ENCODE measurements at places on chromosomes 1 and 21.

DNA sequence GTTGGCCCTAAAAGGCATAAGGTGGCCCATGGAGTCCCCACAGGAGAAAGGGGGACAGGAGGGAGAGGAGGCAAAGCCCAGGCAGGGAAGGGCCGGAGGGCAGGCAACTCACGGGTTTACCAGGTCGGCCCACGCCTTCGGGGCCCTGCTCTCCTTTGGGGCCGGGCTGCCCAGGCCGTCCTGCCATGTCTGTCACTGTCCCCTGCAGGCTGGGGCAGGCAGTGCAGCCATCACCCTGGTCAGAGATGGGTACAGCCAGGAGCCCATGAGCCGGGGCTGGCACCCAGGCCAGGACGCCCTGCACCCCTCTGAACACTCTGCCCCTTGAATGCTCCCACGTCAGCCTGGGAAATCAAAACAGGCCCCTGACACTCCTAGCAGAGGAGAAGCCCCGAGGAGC, 19.8 kb downstream of the COL16A1 start:
- DNase-seq = no peak

DNA sequence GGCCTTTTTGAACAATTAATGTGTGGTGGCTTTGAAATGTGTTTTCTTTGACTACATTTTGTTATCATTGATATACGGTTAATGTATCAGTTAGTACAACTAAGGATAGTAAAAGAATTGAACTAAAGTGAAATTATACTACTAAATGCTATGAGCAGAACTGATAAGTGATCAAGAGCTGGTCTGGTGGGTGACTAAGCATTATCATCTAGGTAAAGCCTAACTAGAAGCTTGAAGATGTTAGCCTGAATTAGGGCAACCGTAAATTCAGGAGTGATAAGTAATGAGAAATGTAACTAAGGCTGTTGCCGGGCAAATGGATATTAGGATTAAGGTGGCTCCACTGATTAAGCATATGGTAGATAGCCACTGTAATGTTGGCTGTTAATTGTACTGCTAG, 16.0 kb upstream of the GCLM start:
- no peak for DNase-seq

DNA sequence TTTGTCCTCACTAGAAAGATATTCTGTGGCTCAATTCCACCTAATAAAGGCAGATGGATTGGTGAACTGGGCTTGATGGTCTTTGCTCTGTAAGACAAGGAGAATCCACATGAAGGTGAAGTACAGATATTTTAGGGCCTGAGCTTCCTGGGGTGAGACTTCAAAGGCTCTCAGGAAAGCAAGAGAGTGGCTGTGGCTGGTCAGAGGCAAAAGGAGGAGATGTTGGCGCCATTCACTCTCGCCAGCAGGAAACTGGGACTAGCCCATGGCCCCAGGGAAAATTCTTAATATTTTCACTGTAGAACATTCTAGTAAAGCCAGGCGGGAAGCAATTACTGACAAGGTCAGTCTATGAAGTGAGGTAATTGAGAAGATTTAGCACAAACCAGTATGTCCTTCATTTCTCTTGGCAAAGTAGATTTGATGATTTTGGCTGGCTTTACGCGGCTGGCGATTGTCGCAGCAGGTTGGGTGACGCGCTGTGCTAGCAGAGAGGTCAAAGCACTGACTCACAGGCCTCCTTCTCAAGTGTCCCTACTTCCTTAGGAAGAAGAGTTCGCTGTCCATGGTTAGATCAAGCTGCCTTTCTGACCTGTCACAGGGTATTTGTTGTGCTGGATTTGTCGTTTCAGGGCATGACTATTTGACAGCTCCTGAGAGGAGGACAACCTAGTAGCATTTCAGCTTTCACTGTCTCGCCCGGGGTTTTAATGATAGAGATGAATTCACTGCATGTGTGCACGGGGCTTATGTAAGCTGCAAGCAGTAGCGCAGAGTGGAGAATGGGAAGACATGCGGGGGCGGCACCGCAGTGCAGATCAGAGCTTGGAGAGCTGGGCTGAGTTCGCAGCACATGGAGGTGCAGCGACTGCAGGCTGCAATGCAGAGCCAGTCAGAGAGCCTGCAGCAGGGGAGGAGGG, 32.7 kb downstream of the XCL1 start:
- no peak for DNase-seq

DNA sequence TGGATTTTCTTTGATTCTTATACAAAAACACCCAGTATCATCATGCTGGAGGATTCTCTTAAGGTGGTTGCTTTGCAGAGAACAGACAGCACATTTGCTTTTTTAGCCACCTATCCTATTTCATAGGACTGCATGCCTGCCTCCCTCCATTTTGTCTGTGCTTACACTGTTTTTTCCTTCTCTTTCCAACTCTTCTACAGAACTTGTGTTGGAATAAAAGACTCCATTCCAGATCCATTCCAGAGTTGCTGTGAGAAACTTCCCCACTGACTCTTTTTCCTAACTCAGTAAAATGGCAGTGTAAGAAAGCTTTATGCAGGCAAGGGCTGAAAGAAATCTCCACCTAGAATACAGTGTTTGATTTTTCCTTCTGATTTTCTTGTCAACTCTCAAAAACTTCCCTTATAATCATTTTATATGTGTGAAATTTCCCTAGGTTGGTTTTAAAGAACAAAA, 5.2 kb upstream of the ARID1A start:
- DNase-seq = no peak

DNA sequence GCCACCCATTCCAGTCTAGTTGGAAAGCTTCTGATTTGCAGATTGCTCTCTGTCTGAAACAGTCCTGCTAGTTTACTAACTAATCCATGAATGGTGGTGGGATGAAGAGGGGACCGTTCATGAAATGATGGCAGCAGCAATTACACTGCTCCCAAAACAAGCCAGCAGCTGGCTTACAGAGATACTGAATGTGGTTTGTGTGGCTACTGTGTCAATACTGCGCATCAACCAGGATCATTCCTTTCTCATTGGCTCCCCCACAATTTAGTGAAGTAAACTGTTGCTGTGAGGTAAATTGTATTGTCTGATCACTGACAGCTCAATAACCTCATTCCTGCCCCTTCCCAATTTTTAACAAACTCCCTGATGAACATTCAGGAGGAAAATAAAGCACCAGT, 191.3 kb upstream of the LMO4 start:
- DNase-seq = no peak

- DNase-seq = no peak
Measured at GRCh38 chr1:198449261-198449660, 91.2 kb downstream of the ATP6V1G3 start.

DNA sequence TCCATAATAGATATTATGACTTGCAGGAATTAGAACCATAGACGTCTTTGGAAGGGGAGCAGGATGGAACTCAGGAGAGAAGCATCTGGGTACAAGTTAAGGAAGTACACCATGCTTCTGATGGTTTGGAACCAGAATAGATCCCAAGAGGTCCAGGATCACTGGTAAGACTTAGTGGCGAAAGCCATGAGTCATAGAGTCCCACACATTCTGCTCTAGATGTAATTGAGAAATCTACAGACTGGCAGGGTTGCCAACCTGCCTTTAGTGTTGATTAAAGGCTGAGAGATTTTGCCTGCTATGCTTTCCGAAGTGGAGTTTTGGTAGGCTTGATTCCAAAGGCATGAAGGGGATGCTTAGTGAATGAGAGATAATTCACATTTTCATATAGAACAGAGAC, 57.1 kb upstream of the C1orf87 start:
- no peak for DNase-seq

DNA sequence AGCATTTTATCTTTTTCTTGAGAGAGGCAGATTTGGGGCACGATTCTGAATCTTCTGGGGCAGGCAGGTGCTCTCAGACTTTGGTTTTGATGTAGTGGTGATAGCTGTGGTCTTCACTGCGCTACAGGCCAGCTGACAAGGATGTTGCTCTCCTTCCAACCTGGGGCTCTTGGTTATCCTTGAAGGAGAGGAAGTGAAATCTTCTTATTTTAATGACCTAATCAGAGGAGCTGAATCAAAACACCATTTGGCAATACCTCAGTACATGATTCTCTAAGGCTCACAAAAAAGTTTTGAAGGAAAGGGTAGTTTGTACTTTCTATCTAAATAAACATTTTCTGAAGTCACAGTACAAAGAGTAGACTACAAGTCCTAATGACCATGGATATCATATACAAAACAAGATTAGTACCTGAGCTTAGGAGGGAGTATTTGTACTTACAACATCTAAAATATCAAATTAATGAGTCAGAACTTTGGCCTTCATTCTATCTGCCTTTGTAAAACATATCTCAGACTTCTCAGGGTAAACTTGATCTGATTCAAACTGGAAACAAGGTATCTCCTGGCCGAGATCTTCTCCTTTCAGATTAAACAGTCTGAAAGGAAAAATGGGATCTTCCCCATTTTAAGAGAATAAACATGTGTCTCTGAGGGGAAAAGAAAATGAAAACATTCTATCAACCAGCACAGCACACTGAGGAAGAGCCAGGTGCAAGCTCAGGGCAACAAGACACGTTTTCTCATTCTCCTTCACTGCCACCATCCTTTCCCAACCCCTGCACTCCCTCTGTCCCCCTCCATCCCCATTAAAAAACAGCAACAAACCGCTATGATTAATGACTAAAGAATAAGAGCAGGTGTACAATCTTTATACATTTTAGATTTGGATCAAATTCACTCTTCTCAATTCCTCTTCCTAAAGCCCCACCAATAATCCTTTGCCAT, 69.2 kb downstream of the SH3GLB1 start:
- DNase-seq = no peak

DNA sequence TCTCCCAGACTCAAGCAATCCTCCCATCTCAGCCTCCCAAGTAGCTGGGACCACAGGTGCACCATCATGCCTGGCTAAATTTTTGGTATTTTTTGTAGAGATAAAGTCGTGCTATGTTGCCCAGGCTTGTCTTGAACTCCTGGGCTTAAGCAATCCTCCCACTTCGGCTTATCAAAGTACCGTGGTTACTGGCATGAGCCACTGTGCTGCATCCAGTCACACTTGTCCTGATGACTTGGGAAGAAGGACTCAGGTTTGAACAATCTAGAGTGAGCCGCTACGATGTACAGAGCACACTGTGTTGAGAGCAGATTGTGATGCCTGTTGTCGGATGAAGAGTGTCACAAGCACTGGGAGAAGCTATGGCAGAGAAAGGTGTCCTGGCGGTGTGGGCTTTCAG, 27.2 kb downstream of the RNF187 start:
- DNase-seq = no peak

DNA sequence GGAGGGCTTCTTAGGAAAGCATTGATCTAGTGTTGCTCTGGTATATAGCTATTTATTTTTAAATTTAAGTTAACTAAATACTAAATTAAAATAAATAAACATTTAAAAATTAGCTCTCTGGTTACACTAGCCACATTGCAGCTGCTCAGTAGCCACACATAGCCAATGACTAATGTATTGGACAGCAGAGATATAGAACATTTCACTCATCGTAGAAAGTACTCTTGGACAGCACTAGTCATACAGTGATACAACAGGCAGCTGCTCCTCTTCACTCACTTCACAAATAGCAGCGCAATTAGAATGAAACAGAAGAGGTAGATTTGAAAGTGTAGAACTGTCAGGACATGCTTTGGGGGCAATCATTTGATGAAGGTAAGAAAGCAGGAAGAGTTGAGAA, 245.4 kb downstream of the PBX1 start:
- no peak for DNase-seq

DNA sequence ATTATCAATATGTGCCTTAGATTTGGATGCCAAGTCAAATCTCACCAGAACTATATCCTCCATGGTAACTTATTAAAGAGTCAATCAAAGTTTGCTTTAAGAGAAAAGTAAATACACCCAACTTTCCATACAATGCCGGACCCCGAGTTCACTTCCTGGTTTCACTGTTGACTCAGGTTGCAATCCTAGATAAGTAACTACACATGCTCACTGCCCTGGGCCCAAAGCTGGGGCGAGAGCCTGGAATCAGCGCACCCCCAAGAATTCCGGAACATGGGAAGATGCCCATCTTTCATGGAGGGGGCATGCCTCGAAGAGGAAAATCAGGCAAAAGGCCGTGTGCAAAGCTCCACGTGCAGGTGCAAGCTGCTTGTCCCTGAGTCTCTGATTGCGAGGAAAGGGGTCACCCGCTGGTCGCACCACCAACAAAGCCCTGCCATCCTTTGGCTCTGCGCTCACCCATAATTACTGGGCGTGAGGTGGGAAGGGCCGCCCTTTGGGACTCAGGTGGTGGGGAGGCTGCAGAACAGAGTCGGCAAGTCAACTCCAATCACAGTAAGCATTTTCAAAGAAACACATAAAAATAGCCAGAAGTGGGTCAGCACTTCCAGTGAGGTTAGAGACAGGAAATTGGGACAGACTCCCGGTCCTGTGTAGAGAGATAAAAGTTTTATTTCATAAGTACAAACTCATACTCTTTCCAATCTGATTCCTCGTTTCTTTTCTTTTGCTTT, 167.7 kb downstream of the TOMM20 start:
- no peak for DNase-seq

- DNase-seq = no peak
Measured at GRCh38 chr1:56206391-56206790, 373.0 kb downstream of the PLPP3 start.

GRCh38 chr1:200776949-200777348, 38.3 kb downstream of the CAMSAP2 start:
- DNase-seq = no peak

GRCh38 chr1:218166268-218166945, 118.7 kb upstream of the RRP15 start:
- no peak for DNase-seq

- DNase-seq = no peak
Measured at GRCh38 chr1:22529901-22530621, 33.2 kb upstream of the EPHA8 start.

DNA sequence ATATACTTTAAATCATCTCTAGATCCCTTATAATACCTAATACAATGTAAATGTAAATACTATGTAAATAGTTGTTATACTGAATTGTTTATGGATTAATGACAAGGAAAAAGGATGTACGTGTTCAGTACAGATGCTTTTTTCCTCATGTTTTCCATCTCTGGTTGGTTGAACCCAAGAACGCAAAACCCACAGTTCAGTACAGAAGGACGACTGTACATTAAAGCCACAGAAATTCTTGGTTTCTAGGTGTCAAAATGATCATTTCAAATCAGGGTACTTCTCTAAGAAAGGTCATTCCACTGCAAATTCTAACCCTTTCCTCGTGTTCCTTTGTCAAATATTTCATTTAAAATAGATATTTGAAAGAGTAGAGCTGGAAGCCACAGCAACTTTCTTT, 158.1 kb downstream of the VAV3 start:
- DNase-seq = no peak

DNA sequence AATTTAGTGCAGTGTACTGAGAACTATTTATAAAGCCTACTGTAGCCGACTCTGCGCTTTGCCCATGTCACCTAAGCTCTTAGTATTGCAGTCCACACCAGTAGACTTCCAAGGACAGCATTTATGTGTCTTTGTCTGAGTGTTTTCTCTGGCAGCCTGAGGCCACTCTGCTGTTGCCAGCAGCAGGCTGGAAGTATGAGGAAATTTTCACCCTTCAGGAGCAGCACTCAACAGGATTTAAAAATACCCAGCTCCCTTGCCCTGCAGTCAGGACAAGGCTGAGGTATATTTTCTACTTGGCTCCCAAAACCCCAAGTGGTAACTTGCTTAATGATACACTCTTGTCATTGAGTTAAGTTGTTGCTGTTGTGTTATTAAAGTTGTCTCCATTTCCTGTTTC, 230.1 kb downstream of the SRGAP2C start:
- DNase-seq = no peak
